HS-27A (cell line): ENCODE measurements at places on chromosomes 13 and 19.

GRCh38 chr13:40333226-40333625 is 333.2 kb downstream of the FOXO1 start:
- DNase-seq: no peak

GRCh38 chr19:28989739-28990138 is 223.2 kb downstream of the UQCRFS1 start:
- DNase-seq: no peak

DNA sequence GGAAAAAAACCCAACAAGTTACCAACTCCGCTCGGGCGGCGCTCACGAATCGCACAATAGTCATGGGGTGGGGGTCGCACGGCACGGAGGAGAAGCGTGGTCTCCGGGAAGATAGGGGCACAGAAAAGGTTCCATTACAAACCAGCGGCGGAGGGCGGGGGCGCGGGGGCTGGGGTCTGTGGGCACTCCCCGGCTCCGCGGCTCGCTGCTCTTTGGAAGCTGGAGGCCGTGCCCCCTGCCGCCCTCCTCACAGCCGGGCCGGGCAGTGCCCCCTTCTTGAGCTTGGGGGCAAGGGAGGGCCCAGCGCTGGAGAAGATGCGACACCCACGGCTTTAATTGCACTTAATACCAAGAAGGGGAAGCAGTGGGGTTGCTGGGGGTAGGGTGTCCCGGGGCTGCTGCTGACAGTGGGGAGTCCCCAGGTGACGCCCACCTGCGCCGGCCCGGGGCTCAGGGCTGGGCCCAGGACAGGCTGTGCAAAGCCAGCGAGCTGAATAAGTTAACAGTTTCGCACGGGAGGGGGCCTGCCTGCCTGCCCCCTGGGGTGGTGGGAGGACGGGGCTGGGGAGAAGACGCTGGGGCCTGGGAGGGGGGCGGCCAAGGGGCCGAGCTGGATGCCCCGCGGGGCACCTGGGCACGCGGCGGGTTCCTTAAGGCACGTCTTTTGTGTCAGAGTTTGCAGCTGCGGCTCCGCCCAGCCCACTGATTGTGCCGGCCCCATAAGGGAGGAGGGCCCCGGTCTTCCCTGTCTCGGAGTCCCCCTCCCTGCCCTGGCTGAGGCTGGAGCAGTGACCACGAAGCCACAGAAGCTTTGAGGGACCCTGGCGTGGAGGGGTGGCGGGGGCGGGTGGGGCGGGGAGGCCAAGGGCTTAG is 9.8 kb downstream of the DCAF15 start:
- DNase-seq: no peak

GRCh38 chr19:15866636-15867035 is 31.2 kb downstream of the CYP4F2 start:
- DNase-seq: no peak

GRCh38 chr13:71803066-71803465 is 63.9 kb downstream of the DACH1 start:
- no peak for DNase-seq

DNA sequence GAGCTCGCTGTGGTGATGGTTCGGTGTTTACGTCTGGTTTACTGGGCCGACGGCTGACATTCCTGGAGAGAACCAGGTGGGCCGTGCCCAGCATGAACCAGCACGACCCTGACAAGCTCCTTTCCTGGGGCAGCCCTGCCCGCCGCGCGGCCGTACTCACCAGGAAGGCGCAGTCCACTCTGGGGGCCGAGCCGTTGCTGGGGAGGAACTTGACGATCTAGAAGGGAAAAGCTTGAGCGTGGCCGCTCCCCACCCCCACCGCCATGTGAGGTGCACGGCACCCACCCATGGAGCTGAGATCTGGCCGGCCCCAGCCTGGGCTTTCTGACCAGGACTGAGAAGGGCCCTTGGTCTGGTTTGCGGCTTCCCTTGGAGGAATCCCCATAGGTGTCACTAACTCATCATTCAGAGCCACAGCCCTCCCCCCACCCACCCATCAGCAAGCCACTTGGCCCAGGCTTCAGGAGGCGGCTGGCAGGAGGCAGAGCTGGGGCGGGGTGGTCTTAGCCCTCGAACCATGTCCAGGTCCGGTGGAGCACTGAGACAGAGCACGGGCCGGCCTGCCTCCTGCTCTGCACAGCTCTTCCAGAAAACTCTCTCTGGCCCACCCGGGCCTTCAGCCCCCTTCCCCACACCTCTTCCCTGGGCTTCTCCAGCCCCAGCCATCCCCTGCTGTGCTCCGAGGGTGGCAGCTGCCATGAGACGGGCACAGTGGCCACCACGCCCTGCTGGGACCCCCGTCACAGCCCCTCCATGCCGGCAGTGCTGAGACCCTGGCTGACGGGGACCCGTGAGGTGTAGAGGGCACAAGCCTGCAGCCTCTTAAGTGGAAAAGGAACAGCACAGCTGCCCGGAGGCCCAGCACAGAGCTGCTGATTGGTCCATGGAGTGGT is 6.2 kb downstream of the ATP4B start:
- no peak for DNase-seq

GRCh38 chr13:41774605-41775218 is 186.2 kb downstream of the VWA8 start:
- no peak for DNase-seq

DNA sequence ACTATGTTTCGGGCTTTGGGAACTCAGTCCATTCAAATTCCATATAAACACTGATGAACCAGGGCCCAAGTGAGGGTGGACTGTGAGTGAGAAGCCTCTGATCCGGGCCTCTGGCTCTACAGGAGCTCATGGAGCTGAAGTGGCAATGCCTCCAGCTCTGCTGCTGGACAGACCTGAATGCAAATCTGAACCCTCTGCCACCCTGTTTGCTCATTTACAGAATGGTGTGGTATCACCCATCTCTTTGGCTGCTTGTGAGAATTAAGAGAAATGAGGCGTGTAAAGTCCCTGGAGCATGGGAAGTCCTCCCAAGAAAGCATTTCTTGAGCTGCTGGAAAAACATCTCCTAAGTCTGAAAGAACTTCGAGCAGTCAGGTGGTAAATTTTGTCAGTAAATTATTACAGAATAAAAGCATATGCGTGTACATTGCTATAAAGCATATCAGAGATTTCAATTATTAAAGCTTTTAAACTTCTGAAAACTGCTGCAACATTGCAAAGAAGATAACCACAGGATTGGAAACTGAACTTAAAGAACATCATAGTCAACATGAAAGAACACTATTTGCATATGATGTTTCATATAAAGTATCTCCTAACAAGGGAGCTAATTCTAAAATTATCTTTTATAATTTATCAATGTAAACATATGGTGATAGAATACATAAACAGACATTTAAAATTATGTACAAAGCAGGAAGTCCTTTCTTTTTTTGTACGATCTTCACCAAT is 369.0 kb downstream of the UQCRFS1 start:
- DNase-seq: no peak

GRCh38 chr13:101398191-101398590 is 18.1 kb downstream of the NALCN start:
- no peak for DNase-seq

DNA sequence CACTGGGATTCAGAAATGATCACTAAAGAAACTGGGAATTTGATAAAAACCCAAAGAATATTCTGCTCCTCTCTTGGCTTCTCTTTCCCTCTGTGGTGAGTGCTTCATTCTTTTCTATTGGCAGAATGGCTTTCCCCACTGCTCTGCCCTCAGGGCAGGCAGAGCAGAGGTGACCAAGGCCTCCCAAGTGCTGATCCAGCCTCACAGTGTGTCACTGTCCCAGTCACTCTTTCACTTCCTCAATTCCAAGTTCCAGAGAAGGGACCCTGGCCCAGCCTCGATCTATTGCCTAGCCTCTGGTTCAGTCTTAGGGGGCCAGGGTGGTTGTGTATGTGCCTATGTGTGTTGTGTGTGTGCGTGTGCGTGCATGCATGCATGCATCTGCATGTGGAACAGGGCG is 180.6 kb upstream of the TMTC4 start:
- DNase-seq: no peak

DNA sequence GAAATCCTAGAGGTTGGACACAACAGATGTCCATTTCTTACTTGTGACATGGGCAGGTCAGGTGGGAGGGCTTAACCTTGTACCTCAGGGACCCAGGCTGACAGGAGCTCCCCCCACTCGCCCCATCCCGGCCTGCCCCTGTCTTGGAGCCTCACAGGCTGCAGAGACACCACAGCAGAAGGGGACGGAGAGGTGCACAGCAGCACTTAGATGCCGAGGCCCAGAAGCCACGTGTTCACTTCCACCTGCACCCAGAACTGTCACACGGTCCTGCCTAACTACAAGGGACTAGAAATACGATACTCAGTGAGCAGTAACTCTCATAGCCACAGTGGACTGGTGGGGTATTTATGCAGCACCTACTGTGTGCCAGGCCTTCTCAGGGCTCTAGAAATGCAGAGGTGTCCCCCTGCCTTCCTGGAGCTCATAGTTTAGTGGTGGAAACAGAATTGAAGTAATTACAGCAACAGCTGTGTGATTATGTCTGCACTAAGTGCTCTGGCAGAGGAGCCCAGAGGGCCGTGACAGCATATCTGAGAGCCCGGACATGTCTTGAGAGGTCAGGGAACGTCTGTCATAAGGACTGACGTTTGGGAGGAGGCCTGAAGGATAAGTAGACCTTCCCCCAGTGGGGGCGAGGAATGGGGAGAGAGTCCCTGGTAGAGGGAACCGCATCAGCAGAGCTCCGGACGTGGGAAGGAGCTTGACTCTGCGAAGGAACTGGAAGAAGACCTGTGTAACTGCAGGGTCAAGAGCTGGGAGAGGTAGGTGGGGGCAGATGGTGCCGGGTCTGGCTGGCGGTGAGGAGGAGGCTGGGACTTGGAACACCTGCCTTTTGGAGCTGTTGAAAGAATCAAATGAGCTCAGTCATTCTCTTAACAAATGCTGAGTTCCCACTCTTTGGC is 130.0 kb downstream of the SIPA1L3 start:
- DNase-seq: no peak

- no peak for DNase-seq
Measured at GRCh38 chr13:24066405-24067295, 93.9 kb upstream of the SPATA13 start.

GRCh38 chr19:10086591-10087192 is 575 bp downstream of the SHFL start:
- DNase-seq: no peak

GRCh38 chr19:18663940-18664530 is 19.4 kb upstream of the CRTC1 start:
- DNase-seq: no peak

GRCh38 chr19:7547159-7547558 is 11.6 kb downstream of the PNPLA6 start:
- no peak for DNase-seq

DNA sequence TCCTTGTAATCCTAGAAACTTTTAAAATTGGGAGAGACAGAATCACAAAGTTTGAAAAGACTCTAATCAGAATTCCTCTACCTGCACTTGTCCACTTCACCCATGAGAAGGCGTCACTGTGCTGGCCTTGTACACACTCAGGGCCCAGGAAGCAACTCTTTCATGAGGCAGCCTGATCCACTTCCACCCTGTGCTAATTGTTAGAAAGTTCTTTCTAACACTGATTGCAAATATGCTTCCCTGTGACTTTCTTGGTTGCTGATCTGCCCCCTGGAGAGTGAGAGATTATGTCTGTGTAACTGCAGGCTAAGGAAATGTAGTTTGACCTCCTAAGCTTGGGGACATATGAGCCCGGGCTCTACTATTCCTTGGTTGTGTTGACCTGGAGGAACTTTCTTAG is 494.6 kb downstream of the MYO16 start:
- DNase-seq: no peak

GRCh38 chr19:10353793-10354391 is 14.5 kb upstream of the ICAM3 start:
- DNase-seq: no peak

DNA sequence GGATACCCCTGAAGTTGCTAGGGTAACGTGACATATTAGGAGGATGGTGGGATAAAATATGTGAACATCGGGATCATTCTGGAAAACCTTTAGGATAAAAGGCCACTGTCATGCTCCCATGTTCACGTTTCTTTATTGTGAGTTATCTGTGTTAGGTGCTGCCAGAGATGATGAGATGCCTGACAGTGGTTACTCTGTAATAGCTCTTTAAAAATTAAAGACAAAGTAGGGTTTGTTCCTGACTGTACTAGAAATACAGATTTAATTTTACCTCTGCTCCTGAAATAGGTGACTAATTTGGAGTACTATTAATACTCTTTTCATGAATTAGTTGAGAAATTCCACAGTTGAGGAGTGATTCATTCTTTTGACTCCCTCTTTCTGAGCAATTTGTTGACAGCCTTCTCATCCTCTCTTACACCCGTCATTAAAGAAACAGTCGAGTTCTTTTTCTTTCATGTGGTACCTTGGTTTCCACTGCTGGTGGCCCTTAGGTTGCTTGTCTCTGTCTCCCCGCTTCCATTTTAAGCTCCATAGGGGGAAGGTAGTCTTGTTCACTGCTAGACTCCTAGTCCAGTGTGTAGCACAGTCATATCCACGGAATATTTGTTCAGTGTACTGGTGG is 28.4 kb downstream of the SAE1 start:
- no peak for DNase-seq

DNA sequence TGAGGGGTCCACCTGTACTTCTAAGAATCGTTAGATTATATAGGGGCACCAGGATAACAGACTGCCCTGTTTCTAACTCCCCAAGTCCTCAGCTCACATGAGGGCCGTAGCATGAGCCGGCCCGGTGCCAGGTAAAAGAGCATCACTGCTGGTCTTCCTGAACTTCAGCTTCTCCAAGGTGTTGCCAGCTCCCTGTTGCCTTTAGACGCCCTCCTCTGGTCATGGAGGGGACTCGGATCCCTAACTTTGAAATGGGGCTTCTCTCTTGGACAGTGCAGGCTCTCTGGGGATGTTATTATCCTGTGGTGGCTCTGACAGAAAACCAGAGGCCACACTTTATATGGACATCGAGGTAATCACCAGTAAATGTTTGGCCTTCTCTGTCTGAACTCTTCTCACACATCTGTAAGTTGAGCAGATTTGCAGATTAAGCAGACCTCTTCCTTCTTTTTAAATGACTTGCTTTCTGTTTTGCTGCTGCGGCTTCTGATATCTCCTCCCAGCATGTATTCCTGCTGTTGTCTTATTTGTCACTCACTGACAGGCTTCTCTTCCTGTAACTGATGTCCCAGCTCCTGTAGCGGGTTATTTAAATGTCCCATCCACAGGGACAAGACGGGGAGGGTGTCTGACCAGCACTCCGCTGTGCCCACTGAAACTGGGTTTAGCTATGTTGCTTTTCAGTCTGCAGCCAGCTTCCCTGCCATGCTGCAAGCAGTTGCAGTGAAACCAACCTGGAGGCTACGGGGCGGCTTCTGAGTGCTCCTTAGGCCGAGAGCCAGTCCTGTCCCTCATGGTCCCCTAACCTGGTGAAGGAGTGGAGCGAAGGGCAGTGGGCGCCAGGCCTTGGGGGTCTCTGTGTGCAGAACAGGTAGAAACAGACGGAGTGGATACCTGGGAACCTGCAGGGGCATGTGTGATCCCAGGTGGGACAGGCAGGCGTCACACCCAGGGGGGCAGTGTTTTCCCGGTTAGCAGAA is 39.2 kb downstream of the TSSK6 start:
- no peak for DNase-seq

- DNase-seq: no peak
Measured at GRCh38 chr13:90974249-90974975, 373.1 kb upstream of the MIR17HG start.

- DNase-seq: no peak
Measured at GRCh38 chr13:57865600-57866294, 234.2 kb downstream of the PCDH17 start.
